ENCODE measurements at places on chromosomes 5 and 9.

DNA sequence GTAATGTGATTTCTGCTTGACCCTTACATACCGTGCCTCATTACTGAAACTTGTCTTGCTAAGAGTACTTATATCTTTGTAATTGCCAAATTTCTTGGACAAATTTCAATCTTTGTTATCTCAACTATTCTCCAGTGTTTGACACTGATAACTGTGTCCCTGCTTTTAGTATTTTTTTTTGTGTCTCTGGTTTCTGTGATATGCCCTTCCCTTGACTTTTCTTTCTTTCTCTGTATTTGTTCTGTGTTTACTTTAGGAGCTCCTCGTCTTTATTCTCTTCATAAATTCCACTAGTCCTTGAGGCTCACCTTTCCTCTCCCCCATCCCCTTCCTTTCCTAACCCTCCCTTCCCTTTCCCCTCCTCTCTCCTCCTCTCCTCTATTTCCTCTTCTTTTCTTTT lies 123.7 kb upstream of the FBXL17 start:
- DNase-seq = no peak

DNA sequence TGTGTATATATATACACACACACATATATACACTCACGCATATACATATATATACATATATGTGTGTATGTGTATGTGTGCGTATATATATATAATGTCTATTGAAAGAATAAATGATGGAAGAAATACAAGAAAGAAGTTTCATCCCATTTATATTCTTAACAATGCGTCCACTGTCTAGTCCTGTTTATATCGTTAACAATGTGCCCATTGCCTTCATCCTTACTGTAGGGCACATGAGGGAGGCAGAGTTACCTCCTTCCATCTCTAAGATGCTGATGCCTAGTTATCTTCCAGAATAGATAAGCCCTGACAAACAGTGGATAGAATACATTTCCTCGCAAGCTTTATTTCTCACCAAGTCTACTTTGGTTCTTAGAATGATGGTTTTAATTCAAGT lies 389.8 kb upstream of the SEMA6A start:
- DNase-seq = no peak

GRCh38 chr5:96121364-96121763 lies 159.7 kb upstream of the ELL2 start:
- no peak for DNase-seq

DNA sequence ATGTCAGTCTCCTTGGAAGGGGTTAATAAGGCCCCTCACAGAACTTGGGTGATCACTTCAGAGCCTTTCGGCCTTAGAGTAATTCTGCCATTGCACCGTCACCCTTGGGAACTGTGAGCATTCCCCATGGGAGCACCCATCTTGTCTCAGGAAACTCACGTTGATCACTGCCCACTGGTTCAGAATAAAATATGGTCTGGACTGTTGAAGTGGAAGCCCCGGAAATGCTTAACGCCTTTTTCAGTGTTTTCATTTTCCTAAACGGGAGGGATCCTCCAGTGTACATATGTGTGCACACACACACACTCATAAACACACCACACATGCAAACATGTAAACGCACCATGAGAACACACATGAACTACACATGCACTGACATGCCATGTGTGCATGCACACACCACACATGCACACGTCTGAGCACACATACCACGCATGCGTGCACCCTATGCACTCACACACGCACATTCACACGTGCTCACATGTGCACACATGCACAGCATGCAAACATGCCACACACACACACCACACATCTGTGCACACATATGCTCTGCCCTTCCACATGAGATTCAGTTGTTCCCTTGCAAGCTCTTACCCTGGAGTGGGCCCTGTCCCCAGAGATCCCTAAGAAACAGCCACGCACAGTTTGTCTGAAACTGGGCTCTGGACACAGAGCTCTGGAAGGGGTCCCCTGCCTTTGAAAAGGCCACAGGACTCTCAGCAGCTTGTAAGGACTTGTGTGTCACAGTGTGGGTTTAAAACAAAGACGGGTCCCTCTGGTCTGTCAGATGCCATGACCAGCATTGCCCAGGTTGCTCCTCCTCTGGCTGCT lies 17.0 kb downstream of the MRPL36 start:
- no peak for DNase-seq

- DNase-seq = no peak
Observed at GRCh38 chr5:118006219-118006618, 982.1 kb downstream of the DTWD2 start.

GRCh38 chr9:123928533-123929176 lies 1.3 kb downstream of the DENND1A start:
- DNase-seq = peak; percentile 62

DNA sequence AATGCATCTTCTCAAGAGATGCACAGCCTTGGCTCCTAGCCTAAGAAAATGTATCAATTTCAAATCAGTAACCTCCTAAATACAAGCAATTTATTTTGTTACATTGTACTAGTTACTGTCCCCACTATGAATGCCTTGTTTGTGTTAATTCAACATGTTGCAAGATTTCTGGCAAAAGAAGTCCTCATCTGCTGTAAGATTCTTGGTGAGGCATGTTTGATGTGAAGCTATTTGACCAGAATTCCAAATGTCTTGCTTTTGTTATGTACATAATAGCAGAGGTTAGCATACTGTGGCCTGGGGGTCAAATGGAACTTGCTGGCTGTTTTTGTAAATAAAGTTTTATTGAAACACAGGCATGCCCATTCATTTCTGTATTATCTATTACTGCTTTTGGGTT lies 1023.1 kb upstream of the WWC1 start:
- no peak for DNase-seq

DNA sequence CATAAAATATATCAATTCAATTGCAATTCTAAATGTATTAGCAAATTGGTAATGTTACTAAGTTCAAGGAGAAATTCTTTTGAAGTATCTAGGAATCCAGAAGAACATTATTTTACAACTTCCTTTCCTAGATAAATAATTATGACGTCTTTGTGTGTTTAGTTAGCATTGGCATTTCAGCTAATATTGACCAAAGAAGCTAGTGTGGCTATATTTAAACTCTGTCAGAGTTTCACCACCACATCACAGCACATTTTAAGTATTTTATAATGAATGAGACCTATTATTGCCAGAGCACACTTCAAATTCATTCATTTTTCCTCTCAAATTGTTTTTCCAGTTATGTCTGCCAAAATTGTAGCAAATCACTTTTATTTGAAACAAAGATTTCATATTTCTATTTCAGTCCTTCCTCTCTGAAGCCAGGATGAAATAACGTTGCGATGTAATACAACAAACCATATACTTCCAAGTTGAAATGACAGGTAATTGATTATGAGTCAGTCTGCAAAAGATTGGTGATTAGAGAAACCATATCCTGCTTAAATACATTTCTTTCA lies 18.9 kb downstream of the PLK2 start:
- DNase-seq = no peak

GRCh38 chr5:168931638-168932345 lies 352.6 kb upstream of the PANK3 start:
- no peak for DNase-seq

DNA sequence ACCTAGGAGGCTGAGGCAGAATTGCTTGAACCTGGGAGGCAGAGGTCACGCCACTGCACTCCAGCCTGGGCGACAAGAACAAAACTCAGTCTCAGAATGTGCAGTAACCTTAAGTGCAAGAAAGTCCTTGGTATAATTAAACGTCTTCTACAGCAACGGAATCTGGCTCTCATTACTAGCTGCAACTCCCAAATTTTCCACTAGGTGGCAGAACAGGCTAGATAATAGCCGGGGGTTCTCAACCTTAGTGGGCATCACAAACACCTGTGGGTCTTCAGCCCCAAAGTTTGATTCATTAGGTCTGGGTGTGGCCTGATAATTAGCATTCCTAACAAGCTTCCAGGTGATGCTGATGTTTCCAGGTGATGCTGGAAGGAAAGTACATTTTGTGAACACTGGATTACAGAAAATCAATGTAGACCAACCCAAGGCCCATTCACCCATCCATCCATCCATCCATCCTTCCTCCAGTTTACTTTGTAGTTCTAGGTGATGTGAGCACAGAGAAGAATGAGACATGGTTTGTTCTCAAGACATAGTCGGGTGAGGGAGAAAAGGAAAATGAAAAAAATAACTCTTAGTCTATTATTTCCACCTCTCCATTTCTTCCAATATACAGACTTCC lies 37.3 kb downstream of the FBXW2 start:
- DNase-seq = peak; percentile 73

DNA sequence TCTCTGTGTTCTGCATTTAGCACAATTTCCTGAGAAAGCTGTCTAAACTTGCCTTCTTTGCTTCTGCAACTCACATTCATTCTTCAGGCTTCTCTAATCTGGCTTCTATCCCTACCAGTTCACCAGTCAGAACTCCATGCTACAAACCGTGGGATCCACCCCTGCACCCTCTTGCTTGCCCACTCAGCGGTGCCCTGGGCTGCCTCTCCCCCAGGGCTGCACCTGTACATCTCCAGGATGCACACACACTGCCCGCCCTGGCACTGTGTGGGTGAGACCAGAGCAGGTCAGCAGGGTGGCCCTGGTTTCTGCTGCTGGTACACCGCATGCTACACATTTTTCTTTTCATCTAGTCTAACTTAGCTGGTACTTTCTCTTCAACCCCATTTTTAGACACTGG lies 127.1 kb downstream of the FANCC start:
- no peak for DNase-seq

GRCh38 chr9:114034196-114034595 lies 43.9 kb downstream of the AMBP start:
- no peak for DNase-seq

DNA sequence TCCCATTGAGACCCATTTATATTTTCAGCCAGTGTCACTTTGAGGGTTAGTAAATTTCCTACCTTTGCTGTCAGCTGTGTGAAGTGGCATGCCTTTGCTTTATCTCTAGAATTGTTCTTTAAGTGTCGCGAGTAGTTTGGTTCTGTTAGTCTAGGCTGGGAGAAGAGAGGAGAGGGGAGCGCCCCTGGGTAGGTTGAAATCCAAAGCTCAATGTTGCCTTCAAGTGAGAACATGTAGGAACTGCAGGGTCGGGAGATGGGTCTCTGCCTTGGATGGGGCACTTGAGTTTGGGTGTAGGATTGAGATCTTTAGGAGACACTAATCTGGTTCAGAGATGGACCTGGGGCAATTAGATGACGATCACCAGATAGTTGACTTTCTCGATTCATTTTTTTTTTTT lies 46.3 kb downstream of the STC2 start:
- DNase-seq = no peak

Data from GM13977 (cell line).